ENCODE measurements at places on chromosomes 1 and 21.

DNA sequence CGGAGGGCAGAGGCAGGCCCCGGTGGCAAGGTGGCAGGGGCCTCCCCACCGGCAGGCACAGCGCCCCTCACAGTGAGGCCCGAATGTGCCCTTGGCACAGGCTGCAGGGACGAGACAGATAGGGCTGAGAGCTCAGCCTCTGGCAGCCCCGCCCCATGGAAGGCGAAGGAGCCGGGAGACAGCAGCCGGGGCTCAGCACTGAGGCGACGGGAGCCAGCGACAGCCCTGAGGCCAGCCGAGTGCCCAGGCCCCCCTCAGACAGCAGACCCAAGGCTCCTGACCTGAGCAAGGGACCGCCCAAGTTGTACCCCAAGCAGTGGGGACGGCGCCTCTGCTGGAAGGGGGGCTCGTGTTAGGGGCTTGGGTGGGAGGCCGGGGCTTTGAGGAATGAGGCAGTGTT is 43.1 kb downstream of the ARHGEF16 start:
- no peak for DNase-seq

DNA sequence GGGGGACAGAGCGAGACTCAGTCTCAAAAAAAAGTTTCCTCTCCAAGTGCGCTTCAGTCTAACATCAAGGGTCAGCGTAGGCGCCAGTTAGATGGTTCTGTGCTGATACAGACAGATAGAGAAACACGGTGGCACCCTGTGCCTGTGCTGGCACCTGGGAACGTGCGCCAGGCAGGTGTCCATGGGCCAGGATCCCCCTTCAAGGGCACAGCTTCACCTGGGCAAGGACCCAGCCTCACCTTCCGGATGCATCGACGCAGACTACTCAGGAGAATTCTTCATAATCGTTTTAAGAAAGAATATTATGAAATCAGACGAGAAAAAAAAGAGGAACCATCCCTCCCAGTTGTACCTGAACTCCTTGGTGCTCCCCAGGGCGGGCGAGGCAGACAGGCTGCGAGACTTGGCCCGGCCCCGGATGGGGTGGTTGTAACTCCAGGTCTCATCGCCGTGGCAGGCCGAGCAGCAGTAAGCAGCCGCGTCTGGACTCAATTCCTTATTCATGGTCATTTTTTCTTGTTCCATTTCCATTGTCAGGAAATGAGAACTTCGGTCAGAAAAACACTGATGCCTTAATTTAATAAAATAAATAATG is 13.3 kb downstream of the NADK start:
- DNase-seq = no peak

DNA sequence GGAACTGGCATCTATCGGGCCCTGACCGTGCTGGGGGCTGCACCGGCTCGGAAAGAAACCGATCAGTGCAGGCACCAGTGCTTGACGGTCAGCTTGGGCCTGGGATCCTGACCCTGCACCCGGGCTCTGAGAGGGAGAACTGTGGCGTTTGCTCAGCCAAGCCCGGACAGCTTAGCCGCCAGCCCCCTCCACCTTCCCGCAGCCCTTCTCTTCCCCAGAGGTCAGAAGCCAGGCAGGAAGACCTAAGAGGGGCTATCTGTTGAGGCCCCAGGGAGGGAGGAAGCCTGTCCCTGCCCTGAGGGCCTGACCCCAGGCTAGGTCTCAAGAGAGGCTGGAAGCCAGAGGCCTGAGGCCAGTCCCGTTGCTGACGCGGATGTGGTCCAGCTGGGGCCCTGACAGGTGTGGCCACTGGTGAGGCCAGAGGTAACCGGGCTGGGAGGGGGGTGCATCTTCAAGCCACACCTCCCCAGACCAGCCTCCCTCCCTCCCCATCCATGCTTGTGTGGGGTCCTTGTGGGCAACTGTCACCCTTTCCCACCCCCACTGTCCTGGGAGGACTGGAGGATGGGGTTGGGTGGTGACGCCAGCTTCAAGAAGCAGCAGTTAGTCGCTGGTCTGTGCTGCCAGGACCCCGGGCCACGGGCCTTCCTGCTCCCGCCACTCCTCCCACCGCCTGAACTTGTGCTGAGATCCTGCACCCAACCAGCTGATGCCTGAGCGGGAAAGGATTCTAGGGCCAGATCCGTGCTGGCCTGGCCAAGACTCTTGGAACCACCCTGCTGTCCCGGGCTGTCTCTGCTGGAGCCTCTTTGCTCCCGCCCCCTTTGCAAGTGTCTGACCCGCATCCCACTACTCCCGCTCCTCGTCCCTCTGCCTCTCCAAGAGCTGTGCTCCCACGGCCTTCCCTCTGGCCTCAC is 2.6 kb upstream of the DVL1 start:
- DNase-seq = no peak

- no peak for DNase-seq
Measured at GRCh38 chr1:182095946-182096345, 34.4 kb upstream of the ZNF648 start.

DNA sequence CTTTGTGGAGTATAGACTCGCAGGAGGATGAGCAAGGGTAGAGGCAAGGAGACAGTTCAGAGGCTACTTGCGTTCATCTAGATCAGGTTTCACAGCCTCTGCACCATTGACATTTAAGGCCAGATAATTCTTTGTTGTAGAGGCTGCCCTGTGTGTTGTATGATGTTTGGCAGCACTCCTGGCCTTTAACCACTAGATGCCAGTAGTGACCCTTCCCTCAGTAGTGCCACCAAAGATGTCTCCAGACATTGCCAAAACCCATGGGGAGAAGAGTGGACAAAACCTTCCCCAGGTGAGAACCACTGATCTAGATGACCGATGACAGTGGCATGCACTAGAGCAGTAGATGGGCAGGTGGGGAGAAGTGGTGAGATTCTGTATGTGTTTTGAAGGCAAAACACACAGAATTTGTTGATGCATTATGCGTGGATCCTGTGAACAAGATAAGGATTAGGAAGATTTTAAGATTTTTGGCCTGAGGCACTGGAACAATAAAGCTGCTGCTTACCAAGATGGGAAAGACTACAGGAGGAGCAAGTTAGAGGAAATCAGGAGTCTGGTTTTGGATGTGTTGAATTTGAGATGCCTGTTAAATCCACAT is 9.9 kb upstream of the COG2 start:
- DNase-seq = no peak

DNA sequence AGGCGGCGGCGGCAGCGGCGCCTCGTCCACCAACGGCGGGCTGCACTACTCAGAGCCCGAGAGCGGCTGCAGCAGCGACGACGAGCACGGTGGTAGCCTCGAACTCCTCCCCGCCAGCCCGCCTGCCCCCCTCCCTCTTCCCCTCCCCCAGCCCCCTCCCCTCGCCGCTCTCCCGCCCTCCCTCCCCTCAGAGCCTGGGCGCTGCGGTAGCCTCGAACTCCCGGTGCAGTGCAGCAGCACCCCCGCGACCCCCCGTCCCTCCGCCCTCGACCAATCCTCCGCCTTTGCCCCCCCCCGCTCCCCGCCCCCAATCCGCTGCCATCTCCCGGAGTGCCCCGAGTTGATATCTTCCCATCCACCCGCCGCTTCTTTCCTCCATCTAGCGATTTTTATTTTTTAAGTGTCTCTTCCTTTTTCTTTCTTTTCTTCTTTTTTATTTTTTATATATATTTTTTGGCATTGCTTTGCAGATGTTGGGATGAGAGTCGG is 516 bp downstream of the RCOR3 start:
- peak; percentile 22 for DNase-seq

- DNase-seq = no peak
Measured at GRCh38 chr1:187067160-187067559, 238.4 kb downstream of the PLA2G4A start.

- DNase-seq = no peak
Measured at GRCh38 chr1:171794085-171794484, 12.6 kb downstream of the METTL13 start.

DNA sequence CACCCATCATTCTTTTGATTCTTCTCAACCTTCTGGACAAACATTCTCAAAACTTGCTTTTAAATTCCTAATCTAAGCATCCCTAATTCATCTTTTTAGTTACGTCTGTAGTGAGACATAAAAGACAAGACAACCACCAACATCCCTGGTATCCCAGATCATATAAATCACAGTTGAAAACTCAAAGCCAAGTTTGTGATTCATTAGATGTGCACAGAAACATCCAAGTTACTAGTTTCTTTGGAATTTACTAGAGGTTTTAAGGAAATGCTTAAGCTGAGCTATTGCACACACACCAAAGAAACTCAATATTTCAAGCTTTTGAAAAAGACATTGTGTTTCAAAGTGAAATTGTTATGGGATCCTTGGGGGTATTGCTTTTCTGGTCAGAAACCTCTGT is 47.6 kb downstream of the ATP6V1G3 start:
- DNase-seq = no peak

- DNase-seq = no peak
Measured at GRCh38 chr1:172338295-172338735, 82.2 kb upstream of the C1orf105 start.

GRCh38 chr1:166874464-166874863 is 1.6 kb downstream of the TADA1 start:
- no peak for DNase-seq

DNA sequence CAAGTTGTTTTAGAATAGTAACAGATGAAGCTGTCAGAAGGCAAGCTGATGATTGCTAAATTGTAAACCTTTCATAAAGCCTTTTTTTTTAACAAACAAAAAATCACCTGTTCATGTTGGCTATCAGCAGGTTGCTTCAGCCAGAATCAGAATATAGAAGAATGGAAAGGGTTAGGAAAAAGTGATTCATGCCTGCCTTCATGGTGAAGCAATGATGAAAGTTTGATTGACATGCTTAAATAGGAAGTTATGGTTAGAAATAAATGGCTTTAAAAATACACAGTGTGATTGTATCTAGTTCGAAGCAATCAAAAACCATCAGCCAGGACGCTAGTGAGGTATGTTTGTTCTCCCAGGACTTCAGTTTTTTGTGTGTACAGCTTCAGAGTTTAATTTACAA is 37.9 kb downstream of the GABPA start:
- no peak for DNase-seq

- no peak for DNase-seq
Measured at GRCh38 chr1:88973520-88974137, 18.8 kb downstream of the KYAT3 start.

GRCh38 chr1:11037740-11038182 is 9.3 kb downstream of the MASP2 start:
- peak; percentile 73 for DNase-seq

- no peak for DNase-seq
Measured at GRCh38 chr1:204285436-204286305, 71.9 kb upstream of the GOLT1A start.

DNA sequence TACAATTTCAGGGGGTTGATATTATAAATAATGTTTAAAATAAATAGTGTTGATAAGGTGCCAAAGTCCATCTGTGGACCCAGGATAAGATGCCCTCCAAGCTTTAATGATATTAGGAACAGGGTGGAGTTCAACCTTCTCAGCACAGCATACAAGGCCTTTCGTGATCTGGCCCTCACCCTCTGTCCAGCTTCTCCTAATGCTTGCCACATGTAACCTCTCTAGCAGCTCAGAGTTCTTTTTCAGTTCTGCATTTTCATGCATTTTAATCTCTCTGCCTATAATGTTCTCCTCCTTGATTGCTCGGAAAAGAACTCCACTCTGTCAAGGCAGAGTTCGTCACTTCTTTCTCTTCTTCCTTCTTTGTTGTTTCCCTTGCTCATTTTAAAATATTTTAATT is 21.4 kb upstream of the SMAP2 start:
- DNase-seq = no peak

DNA sequence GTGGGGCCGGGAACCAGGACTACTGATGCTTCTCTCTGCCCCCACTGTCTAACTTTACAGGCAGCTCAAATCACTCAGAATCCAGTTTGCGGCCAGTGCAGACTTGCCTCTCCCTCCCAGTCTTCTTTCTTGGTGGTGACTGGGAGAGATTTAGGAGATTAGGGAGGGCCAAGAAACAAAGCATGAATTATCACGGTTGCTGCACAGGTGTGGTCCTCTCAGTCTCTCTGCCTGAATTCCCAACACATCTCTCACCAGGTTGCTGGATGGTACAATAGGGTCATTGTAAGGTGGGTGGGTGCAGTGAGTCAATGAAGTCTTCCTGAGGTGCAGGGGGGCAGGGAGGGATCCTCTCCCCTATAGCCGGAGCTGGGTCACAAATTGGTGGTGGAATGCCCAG is 12.6 kb downstream of the S100A11 start:
- no peak for DNase-seq

- DNase-seq = no peak
Measured at GRCh38 chr1:53066488-53066887, 4.5 kb downstream of the PODN start.

GRCh38 chr1:160681066-160681890 is 30.3 kb downstream of the CD48 start:
- peak; percentile 40 for DNase-seq

GRCh38 chr1:182802006-182802803 is 12.6 kb downstream of the NPL start:
- no peak for DNase-seq

GRCh38 chr1:95145493-95145892 is 28.3 kb downstream of the TLCD4 start:
- DNase-seq = no peak
